ENCODE measurements at places on chromosomes 3 and 15.

GRCh38 chr3:127532561-127533203, 57.9 kb downstream of the TPRA1 start:
- DNase-seq: no peak

- no peak for DNase-seq
These were observed 180.8 kb downstream of the KCNAB1 start for GRCh38 chr3:156300929-156301840.

DNA sequence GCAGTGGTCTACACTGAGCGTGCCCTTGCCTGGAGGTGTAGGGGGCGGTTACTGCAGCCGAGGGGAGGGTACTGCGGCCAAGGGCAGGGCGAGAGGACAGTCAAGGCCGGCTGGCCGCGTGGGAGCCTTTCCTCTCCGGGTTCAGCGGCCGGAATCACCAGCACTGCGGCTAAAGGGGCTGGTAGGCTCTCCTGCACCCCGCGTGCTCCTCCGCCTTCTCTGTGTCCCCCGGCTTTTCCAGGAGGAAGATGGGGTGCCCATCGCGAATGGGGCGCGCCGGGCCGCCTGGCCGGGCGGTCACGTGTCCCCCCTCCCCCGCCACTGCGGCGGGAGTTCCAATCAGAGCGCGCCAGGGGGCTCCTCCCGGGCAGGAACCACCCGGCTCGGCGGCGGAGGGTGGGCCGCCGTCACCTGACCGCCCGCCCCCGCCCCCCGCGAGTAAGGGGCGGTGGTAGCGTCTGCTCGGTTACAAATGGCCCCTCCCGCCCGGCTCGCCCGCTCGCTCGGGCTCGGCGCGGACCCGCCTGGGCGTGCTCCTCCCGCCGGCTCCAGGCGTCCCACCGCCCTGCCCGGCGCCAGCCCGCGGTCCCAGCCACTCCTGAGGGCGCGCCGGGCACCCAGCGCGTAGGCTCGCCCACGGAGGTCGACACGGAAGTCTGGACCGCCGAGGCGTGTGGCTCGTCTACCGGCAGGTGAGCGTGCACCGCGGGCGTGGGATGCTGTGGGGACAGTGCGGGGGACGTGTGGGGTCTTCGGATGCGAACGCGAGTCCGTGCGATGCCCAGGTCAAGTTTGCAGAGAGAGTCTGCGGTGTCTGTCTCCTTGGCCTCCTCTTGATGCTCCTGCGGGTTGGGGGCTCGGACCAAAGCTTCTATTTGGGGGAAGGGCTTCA, 242.6 kb upstream of the TOPAZ1 start:
- peak; percentile 43 for DNase-seq

DNA sequence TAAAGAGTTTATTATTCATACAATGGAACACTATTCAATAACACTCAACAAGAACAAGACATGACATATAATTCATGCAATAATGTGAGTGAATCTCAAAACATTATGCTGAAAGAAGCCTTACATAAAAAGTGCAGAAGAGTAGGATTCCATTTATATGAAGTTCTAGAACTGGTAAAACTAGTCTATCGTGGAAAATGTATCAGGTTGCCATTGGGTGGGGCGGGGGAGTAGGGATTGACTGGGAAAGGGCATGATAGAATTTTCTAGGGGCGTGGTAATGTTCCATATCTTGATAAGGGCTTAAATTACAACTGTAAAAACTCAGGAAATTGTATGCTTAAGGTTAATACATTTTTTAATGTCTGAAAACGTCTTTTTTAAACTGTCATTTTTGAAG, 247.9 kb downstream of the SATB1 start:
- DNase-seq: no peak

DNA sequence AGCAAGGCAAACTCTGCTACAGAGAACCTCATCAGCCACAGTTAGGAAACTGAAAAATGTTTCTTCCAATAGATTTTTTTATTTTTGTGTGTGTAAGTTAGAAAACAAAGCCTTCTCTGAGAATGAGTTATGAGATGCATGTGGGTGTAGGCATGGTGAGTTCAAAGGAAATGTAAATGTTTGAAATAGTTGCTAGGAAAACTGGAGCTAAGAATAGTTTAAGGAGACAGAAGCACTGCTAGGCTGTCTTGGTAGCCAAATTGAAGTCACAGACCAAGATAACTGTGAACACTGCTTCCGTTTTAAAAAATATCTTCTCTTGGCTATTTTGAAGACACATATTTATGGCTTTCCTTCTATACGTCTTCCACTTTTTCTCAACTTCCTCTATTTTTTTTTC, 1501.2 kb upstream of the CADM2 start:
- peak; percentile 0 for DNase-seq

- DNase-seq: no peak
These were observed 426 bp upstream of the SUMF1 start for GRCh38 chr3:4467522-4467867.

- DNase-seq: peak; percentile 36
These were observed 95.1 kb downstream of the RPL39L start for GRCh38 chr3:187044206-187044605.

DNA sequence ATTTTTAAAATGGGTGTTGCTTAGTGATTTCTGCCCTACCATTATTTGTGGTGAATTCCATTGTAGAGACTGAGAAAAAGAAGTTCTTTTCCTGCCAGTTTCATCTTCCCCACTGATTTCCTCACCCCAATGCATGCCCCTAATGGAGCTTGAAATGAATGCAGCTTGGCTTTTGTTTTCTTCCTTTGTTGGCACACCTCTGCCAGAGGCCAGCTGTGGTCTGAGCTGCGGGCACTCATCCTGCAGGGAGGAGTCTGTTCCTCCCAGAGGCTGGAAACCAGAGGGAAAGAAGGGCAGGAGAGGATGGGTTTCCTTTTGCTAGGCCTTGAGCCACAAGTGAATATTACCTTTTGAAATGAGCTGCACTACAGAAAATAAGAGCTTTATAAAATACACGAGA, 9.3 kb upstream of the ST8SIA2 start:
- no peak for DNase-seq

- DNase-seq: no peak
These were observed 77.0 kb downstream of the LYSMD4 start for GRCh38 chr15:99656205-99656604.

GRCh38 chr3:70312336-70312735, at the start of gene MDFIC2:
Gene MDFIC2, minus strand, starts transcription at chr3:70312638. Its CDS starts 665 bp downstream, at chr3:70311973.
- DNase-seq: no peak

GRCh38 chr3:171374661-171375285, 85.4 kb downstream of the TNIK start:
- DNase-seq: peak; percentile 85

- DNase-seq: peak; percentile 67
These were observed 6.2 kb downstream of the MGA start for GRCh38 chr15:41666353-41666920.

GRCh38 chr15:100017140-100017539, 283.9 kb upstream of the LYSMD4 start:
- no peak for DNase-seq

DNA sequence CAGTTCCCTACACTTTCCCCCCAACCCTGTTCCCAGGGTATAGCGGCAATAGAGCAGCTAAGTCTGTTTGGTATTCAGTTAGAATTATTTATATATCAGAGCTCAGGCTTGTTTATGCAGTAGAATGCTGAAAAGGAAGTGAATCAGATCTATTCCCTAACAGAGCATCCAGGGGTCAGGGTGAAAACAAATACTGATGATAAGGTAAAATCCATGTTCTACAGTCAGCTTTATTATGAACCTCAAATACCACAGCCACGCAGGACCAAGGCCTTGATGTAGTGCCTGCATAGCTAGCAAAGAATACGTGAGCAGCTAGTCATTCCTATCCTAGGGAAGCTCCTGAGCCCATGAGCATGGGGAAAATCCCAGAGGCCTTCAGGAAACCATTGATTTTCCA, 229.7 kb upstream of the ICE2 start:
- peak; percentile 70 for DNase-seq

DNA sequence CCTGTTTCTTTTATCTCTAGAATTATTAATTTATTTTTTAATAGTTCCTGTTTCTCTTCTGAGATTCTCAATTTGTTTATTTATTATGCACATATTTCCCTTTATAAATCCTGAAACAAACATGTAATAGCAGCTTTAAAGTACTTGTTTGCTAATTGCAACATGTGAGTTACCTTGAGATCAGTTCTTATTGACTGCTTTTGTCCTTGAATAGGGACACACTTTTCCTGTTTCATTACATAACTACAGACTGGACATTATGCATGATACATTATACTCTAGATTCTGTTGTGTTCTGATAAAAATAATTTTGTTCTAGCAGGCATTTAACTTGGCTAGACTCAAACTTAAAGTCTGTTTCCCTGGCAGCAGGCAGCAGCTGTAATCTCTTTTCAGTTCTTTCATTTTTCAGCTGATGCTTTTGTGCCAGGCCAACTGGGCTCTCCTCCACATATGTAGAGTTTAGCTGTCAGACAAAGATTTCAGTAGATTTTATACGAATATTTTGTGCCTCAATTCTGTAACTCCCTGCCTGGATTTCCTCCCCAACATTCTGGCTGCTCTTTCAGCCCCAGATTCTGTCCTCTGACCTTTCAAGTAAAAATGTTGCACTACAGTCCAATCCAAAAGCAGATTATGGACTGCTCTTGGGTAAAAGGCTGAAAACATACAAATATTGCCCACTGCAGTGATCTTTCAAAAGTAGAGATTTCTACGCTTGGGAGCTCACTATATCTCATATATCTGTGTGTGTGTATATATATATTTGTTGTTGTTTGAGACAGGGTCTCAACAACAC, 41.9 kb downstream of the PCOLCE2 start:
- no peak for DNase-seq

DNA sequence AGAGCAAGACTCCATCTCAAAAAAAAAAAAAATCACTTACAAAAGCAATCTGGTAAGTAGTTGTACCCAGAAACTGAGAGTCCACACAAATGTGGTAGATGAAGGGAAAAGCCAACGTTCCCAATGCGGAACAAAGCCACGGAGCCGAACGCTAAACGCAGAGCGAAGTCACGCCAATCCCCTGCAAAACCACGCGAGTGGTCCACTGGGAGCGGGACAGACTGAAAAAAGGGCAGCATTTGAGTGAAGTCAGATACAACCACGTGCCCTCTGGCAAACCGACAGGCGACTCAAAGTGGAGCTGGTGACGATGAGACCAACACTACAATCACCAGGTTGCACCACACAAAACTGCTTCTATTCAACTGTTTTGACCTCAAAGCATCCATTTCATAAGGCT, 246.1 kb upstream of the LYSMD4 start:
- no peak for DNase-seq

GRCh38 chr3:71050166-71050537, 533.4 kb downstream of the FOXP1 start:
- peak; percentile 79 for DNase-seq

GRCh38 chr3:160055659-160056058, 67.0 kb downstream of the IL12A start:
- no peak for DNase-seq

- DNase-seq: peak; percentile 11
These were observed 36.4 kb upstream of the TMEM45A start for GRCh38 chr3:100455841-100456550.

DNA sequence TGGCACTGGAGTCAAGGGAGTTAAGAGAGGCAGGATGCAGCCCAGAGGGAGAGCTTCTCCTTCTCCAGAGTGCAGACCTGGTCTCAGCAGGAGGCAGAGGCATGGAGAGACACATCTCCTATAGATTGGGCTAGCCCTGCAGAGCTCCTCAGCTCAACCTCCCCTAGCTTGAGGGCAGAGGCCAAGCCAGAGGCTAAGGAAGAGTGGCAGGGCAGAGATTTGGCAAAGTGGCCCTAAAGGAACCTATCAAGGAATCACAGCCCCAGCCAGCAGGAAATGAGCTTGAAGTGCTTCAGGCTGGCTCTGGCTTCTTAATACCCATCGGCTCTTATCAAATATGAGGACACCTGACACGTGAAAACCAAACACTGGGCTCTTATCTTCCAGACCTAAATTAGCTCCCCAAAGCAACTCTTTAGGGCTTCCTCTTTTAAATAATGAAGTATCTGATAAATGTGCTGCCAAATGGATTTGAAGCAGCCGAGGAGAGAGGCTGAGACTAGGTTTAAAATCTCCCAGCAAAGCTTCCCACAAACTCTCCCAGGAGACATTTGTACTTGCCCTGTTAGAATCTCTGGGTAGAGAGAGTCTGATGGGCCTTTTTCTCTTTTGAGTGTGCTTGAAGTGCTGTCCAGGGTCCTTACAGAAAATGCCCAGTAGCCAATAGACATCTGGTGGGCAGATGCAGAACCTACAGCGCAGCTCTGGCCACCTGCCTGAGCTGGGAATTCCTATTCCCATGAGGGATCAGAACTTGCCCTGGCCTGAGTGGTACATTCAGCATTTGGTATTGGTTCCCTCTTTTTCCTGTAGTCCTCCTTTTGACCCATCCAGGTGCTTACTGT, 271.4 kb downstream of the CLSTN2 start:
- peak; percentile 37 for DNase-seq

DNA sequence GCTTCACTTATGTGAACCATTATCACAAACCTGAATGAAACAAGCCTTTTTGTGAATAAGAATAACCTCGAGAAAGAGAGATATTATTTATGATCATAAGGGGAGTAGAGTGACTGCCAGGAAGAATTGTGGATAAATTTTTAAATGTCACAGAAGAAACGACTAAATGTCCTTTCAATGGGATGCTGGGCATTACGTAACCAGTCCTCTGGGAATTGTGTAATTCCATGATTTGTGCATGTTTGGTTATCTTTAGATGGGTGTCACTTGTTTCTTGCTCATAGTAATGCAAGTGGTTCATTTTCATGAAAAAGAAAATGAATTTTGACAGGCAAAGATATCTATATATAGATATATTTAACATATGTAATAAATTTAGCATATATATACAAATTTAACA, 379.5 kb upstream of the AGTR1 start:
- peak; percentile 4 for DNase-seq

GRCh38 chr3:73719413-73719851, 94.7 kb upstream of the PDZRN3 start:
- DNase-seq: peak; percentile 81

DNA sequence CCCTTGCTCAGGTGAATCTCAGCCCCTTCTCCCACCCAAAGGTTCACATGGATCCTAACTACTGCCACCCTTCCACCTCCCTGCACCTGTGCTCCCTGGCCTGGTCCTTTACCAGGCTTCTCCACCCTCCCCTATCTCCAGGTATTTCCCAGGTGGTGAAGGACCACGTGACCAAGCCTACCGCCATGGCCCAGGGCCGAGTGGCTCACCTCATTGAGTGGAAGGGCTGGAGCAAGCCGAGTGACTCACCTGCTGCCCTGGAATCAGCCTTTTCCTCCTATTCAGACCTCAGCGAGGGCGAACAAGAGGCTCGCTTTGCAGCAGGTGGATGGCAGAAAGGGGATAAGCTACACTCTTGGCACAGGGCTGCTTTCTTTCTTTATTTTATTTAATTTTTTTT, 4.5 kb downstream of the FAM131A start:
- no peak for DNase-seq

DNA sequence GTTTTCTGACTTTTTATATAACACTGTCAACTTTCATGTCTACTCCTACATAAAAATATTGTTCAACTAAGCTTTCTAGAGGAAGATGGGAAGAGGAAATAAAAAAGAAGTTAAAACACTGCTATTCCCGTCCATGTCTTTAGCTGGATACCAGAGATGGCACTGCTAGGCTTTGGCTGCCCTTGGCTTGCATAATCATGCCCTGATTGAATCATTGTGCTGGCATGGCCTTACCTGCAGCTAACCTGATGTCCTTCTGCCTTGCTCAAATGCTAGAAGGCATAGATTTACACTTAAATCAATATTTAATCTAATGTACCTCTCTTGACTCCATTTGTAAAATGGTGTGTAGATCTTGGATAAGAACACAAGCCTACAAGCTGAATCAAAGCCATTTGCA, 539.7 kb upstream of the IL12A start:
- DNase-seq: no peak

- DNase-seq: no peak
These were observed 130.2 kb upstream of the CFAP20DC start for GRCh38 chr3:59180006-59180405.
